ENCODE measurements at places on chromosomes 13 and 19. TPM values are rescaled to one million over a fixed set of nuclear protein-coding genes. Genes with fewer than 3 reads are reported as not detected.

NEK5 gene
- total RNA-seq, result 0.26 TPM

RXFP2 gene
- not detected for total RNA-seq

ZNF414 gene
- 2.2 TPM for total RNA-seq

CELF5 gene
- not detected for total RNA-seq

MAP4K1 gene
- not detected for total RNA-seq

IGFL1 gene
- not detected for total RNA-seq

TSEN34 gene
- total RNA-seq, result 50.2 TPM

STOML3 gene
- not detected for total RNA-seq

MCEMP1 gene
- total RNA-seq, result not detected

PINLYP gene
- total RNA-seq, result 0.64 TPM

SLC25A42 gene
- total RNA-seq, result 1.3 TPM

ASPDH gene
- total RNA-seq, result not detected

All from bronchial epithelial cell (primary cell).